ENCODE measurements at places on chromosomes 11 and 22.

DNA sequence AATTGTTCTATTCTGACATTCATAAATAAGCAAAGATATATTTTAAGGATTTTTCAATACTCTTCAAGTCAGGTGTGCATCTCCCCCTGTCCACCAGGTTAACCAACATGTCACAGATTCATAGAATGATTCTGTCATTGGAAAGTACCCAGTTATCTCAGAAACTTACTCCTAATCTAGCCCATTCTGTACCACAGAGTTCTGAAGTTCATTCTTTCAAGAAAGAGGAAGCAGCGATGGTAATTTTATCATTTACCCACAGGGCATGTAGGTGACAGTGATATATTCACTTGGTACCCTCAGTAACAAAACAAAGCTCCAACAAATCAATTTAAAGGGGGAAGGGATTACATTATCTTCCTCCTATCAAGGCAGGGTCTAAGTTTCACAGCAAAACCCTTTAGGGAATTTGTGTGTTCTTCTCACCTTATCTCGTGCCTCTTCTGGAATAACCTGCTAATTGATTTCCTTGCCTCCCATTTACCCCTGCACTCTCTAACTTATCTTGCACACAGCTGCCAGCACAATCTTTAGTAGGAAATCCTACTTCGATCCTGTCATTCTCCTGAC lies 19.0 kb upstream of the MPPED2 start:
- no peak for DNase-seq

- no peak for DNase-seq
Measured at GRCh38 chr11:71948314-71949027, 19.6 kb downstream of the RNF121 start.

GRCh38 chr11:1845561-1846452 lies 7.0 kb downstream of the TNNI2 start:
- no peak for DNase-seq

GRCh38 chr11:70811915-70812314 lies 413.6 kb downstream of the CTTN start:
- no peak for DNase-seq

DNA sequence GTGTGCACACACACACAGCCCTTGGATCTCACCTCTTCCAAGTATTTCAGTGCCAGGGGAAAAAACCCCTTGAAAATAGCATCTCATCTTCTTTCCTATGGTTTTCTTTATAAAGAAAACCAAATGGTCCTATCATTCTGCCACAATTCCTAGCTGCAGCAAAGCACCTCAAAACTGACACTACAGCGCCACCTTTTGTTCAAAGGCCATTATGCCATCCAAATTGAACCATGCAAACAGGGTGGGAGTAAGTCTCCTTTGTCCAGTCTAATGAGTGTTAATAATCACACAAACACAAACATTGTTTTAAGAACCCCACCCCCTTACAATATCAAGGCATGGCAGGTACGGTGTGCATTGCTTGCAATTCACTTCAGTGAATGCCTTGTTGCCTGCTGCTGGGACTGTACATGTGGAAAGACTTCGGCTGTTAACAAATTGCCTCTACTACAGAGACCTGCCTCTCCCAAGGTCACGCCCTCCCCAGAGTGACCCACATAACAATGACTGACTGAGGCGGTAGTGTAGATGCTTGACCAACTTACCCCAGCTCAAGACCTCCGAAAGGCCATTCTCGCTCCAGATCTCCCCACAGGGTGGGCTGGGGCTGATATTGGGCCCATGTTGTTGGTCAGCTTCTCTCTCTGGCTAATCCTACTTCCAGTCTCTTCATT lies 31.7 kb downstream of the FAM181B start:
- DNase-seq, result no peak

DNA sequence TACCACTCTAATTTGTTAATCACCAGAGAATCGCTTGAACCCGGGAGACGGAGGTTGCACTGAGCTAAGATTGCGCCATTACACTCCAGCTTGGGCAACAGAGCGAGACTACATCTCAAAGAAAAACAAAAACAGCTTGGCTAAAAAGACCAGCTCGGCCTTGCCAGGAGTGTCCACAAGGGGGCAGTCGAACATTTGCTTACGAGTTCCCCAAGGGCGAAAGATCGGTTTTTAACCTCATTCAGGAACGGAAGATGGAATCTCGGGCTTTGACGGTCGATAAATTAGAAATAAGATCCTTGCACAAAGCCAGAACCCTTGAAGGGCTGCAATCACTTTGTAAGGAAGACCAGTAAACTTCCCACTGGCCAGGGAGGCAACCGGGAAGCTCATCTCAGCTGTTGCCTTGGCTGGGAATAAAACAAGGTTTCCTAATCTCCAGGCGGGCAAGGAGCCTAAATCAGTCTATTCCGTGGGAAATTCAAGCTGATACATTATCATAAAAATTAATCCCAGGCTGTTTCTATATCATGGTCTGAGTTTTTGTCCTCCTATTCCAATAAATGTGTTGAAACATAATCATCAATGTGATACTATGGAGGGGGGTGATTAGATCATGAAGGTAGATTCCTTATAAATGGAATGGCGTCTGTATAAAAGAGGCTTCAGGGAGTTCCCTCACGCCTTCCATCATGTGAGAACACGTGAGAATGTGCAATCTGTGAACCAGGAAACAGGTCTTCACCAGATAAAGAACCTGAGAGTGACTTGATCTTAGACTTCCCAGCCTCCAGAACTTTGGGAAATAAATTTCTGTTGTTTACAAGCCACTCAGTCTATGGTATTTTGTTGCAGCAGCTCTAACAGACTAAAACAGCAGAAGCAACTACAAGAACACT lies 14.9 kb upstream of the SLC29A2 start:
- no peak for DNase-seq

GRCh38 chr11:64181506-64182411 lies 4.2 kb upstream of the STIP1 start:
- DNase-seq, result no peak

Measured in iPS DF 19.7 (cell line).